ENCODE measurements at places on chromosomes 11 and 22.

- no peak for DNase-seq
These were observed 250.0 kb downstream of the NXPE2 start for GRCh38 chr11:114928260-114928870.

DNA sequence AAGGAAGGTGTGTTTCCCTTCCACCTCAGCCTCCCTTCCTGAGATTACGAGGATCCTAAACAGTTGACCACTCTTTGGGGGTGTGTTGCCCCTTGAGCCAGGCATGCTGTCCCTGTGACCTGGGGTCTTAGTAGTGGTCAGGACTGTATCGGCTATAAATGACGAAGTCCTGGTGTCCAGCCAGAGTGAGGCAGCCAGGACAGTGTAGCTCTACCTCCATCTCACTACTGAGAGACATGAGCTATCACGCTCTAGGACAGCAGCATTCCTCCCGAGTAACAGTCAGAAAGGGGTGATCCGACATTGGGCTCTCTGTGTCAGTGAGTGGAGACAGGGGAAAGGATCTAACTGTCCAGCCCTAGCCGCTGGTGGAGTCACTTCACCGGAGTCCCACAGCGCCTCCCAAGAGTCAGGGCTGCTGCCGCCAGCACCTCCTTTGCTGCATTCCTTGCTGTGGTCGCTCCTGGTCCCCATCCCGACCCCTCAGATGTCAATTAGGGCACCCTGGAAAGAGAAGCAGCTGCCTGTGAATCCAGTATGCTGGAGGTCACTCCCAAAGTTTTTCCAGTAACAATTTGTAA, 3.3 kb upstream of the B3GNT6 start:
- no peak for DNase-seq

DNA sequence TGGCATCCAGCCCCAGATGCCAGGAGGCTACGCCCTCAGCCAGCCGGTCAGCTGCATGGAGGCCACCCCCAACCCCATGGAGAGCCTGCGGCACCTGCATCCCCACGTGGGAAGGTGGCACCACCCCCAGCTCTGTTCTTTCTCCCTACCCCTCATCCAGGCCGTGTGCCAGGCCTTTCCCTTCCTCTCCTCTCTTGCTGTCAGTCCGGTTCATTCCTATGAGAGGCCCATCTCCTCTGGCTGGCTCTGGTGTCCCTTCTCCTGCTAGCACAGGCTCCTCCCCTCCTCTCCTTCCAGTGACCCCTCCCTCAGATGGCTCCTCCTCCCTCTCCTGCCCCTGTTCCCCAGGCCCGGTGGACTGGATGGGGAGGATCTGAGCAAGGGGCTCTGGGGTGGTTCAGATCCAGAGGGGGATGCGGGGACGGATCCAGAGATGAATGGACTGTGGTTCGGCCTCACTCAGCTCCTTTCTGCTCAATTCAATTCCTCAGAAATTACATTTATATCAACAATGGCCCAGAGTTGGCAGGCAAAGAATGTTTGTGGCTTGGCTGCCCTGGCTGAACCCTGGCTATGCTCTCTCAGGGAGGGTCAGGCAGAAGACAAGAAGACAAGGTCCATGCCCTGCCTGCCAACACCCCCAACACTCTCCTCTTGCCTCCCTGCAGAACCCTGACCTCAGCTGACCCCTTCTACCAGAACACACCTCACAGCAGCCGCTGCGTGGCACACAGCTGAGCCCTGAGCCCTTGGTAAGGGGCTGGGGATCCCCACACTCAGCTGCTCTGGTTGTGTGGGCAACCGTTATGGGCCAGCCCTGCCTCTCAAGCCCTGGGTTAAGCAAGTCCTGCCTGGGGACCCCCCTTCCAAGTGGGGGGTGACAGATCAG, 18.5 kb upstream of the LRRC10B start:
- DNase-seq: no peak

DNA sequence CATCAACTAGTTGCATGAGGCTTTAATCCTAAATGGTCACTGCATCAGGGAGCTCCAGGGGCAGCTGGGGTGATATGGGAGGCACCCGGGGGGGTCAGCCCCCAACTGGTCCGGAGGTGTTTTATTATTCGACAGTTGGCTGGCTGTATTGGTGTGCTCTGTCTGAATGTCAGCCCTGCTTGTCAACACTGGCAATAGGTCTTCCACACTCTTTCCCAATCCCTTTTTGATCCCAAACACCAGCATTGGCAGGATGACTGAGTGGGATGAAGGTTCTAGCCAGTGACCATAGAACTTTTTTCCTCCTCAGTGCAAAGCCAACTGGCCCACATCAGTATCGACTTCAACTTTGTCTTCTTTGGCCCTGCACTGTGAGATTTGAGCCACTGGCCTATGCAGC, 8.9 kb upstream of the LDLRAD3 start:
- DNase-seq: no peak

GRCh38 chr11:587546-587945, 11.3 kb downstream of the PHRF1 start:
- DNase-seq: no peak

GRCh38 chr11:81787584-81788049, 946.0 kb downstream of the FAM181B start:
- no peak for DNase-seq

DNA sequence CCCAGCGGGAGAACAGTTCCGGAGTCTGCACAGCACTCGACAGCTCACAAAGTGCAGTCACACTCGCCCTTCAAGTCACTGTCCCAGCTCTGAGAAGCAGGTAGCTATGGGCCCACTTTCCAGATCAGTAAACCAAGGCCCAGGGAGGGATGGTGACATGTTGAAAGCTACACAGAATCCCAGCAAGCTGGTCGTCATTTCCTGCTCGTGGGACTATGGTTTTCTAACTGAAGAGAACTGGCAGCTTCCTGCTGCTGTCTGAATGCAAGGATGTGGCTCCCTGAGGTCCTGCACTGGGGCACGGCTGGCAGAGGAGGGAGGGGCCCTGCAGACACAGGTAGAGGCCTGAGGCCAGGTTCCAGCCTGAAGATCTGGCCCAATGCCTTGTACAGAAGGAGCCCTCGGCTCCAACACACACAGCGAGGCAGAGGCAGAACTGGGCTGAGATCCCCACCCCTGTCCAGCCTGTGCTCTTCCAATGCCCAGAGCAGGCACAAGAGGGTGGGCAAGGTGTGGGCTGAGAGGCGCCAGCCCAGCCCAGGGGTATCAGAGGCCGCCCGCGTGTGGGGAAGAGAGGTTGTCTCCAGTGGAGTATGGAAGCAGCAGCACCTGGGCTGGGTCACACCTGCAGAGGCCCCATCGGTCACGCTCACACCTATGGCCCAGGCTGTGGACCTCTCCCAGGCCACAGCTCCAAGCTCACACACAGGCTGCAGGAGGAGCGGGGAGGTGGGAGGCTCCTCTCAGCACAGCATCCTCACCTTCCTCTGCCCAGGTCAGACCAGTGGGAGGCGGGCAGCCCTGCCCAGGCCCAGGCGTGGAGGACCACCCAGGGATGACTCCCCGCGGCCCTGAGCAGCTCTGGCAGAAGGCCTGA, 119.2 kb downstream of the PHF21B start:
- DNase-seq: no peak

DNA sequence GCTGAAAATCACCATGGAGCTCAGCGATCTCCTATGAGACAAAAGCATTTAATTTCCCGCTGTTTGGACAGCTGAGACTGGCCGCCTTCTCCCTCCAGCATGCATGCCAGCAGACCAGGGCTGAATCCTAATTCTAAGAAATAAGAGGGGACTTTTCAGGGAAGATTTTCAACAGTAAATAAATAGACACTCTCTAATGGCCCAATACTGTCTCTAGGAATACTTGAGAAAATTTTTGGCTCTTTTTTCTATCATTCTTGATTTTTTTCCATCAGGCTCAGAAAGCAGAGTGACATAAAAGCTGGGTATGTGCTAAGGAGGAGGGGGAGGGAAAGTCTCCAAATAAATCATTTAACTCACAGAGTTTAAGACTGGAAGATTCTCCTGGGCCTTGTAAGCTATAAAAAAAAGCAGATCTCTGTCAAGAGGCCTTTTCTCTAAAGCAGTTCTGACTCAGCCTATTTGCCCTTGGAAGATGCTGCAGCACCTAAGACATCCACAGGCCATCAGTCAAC, 17.6 kb upstream of the SPON1 start:
- DNase-seq: no peak

DNA sequence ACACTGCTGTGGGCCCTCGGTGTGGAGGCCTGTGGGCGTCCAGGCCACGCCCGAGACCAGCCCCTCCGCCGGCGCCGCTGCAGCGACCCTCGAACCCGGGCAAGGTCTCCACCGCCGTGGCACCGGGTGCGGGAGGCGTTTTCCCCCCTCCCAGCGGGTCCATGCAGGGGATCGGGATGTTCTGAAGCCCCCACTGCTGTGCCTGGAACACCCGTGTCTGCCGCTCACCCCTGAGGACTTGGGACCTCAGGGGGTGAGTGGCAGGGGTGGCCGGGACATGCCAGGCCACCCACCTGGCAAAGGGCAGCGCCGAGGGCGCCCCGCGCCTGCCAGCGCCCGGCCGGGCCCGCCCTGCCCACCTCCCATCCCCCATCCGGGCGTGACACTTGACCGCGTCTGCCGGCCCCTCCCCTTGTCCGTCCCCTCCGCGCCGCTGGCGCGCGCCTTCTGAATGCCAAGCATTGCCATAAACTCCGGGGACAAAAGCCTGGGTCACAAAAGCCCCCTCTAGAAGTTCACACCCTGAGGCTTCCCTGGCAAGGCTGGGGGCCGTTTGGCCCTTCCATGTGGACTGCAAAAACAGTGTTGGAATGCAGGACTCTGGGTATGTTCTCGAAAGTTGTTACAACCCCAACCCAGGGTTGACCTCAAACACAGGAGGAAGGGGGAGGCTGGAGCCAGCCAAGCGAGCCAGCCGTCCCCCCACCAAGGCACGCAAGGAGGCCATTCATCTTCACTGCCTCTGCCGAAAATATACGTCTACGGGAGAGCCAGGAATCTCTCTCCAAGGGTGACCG, 819 bp upstream of the KCNQ1OT1 start:
- no peak for DNase-seq

DNA sequence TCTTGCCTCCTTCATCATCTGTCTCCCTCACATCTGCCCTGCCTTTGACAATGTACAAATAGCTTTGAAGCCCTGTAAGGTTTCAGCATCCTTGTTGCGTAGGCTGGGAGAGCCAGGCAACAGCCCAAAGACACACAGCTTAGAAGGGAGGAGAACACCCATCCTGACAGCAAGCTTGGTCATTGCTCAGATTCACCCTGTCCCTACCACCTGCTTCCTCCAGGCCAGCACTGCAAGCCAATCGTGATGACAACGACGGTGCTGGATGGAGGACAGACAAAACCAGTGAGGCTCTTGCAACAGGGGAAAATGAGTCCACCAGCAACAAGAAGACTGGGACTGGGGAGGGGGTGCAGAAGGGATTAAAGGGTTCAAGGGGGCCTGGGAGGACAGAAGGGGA, 32.9 kb upstream of the CD5 start:
- no peak for DNase-seq

GRCh38 chr11:64112771-64113461, 53.0 kb downstream of the MACROD1 start:
- no peak for DNase-seq

GRCh38 chr11:95432714-95433503, 201.9 kb upstream of the SESN3 start:
- no peak for DNase-seq

- no peak for DNase-seq
These were observed 225.4 kb downstream of the NTM start for GRCh38 chr11:131595797-131596196.

DNA sequence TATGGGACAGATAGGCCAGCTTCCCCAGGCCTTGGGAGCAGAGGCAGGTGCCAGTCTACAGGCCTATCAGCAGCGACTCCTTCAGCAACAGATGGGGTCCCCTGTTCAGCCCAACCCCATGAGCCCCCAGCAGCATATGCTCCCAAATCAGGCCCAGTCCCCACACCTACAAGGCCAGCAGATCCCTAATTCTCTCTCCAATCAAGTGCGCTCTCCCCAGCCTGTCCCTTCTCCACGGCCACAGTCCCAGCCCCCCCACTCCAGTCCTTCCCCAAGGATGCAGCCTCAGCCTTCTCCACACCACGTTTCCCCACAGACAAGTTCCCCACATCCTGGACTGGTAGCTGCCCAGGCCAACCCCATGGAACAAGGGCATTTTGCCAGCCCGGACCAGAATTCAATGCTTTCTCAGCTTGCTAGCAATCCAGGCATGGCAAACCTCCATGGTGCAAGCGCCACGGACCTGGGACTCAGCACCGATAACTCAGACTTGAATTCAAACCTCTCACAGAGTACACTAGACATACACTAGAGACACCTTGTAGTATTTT, 26.6 kb upstream of the L3MBTL2 start:
- no peak for DNase-seq

- DNase-seq: no peak
These were observed 150.7 kb upstream of the CCDC90B start for GRCh38 chr11:83436855-83437254.

GRCh38 chr22:50423956-50424355, 50.9 kb downstream of the SBF1 start:
- no peak for DNase-seq

DNA sequence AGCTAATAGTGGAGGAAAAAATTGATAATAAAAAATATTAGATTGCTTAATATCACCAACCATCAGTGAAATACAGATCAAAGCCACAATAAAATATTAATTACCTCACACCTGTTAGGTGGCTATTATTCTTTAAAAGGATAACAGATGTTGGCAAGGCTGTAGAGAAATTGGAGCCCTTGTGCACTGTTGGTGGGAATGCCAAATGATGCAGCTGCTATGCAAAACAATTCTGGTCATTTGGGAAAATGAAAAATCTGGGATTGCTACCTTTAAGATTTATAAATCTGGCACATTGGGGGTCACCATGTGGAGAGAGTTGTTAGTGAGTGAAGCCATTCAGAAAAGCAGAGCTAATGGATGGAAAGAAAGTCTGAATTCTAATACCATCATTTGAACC, 143.4 kb downstream of the FCHSD2 start:
- no peak for DNase-seq

DNA sequence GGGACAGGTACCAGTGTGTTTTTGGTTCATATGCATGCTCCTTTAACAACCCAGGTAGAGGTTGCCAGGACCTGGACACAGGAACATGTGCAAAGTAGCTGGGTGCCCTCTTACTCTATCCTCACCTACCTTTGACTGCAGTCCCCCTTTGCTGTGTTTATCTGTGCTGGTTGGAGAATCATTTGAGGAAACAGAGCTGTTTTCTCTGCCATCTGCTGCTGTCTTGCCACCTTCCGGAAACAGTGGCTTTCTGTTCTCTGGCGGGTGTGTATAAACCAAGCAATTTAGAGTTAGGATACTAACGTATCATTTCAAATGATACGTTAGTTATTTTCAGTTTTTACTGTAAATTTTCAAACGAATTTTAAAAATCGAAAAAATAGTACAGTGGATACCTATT, 171.9 kb upstream of the TTC12 start:
- DNase-seq: no peak

- no peak for DNase-seq
These were observed 9.9 kb downstream of the OVCH2 start for GRCh38 chr11:7696424-7696823.

- DNase-seq: peak; percentile 37
These were observed 136.2 kb downstream of the ELP4 start for GRCh38 chr11:31645747-31646146.

- DNase-seq: no peak
These were observed 4.4 kb upstream of the C11orf16 start for GRCh38 chr11:8937159-8937558.

- DNase-seq: no peak
These were observed 970 bp downstream of the OR5B21 start for GRCh38 chr11:58506935-58507334.

GRCh38 chr11:65879617-65880016, at the start of gene CTSW:
Gene CTSW (plus strand): TSS chr11:65879837. CDS start chr11:65879855, 18 bp downstream.
- DNase-seq: no peak

Measured in glomerular endothelial cell (primary cell).